GM13976 (cell line): ENCODE measurements at places on chromosomes 2 and 18.

GRCh38 chr18:58803978-58804377, 60.7 kb upstream of the ZNF532 start:
- DNase-seq: no peak

DNA sequence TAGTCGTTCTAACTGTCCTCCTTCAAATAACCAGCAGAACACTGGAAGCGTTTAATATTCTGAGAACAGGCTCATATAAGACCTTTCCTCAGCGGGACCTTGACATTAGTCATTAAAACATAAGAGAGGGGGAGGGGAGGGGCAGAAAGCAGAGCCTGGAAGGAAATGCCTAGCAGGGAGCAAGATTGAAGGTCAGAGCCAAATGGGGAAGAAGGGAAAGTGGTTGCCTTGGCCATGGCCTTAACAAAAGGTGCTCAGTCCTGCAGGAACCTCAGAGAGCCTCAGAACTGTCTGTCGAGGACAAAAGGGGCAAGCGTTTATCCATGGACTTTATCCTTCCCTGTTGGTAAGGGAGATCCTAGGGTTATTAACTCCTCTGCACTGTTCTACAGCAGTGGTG, 856 bp upstream of the PLA2R1 start:
- no peak for DNase-seq

GRCh38 chr2:67878743-67879142, 184.1 kb downstream of the C1D start:
- no peak for DNase-seq

DNA sequence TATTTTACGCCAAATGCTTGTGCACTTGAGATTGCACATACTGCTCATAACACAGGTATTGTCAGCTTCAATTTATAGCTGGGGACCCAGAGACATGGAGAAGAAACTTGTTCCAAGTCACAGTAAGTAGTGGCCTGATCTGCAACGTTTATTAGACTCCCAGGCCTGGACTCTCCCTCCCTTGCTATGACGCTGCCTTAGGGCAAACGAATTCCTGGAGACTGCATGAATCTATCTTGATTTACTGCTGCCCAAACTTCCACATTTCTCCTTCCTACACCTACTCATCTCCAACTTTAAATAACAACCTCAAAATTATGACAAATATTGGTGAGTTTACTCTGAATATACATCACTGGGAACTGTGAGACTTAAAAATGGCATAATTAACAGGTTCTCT, 145.1 kb upstream of the CCDC195 start:
- no peak for DNase-seq

GRCh38 chr2:235577404-235578330, 83.8 kb downstream of the AGAP1 start:
- no peak for DNase-seq

DNA sequence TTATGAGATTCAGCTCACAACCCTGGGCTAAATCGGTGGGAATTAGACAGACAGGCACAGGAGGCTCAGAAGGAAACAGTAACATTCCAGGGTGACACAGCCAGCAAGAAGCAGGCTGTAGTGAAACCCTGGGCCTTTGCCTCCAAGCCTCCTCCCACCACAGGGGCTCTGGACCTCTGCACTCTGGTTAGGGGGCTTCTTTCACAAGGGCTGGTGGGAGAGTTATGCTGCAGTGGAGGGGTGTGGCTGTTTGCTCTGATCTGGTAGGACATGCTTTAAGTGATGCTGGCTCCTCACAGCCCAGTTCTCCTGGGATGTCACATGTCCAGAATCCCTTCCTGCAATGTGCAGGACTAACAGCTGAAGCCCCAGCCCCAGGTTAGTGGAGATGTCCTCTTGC, 109.9 kb downstream of the TGFA start:
- no peak for DNase-seq

DNA sequence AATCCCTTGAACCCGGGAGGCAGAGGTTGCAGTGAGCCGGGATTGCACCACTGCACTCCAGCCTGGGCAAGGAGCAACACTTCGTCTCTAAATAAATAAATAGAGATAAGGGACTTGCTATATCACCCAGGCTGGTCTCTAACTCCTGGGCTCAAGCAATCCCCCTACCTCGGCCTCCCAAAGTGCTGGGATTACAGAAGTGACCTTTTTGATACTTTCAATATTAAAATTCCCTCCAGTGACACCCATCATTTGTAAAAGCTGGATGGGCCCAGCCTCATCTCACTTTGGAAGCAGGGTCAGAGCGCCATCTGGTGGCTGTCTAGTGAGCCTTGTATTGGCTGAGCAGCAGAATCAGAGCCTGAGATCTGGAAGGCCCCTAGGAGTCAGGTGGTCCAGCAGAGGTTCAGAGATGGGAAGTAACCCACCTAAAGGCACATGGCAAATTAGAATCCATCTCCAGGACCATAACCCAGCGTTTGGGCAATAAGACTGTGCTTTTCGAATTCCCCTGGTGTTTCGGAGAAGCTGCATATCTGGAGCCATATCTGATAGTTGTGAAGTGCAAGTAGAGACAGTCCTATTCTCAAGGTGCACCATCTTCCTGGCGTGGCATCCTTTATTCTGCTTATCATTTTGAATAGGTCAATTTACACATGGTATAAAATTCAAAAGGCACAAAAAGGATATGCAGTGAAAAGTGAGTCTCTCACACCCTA, 18.3 kb upstream of the SLC35F6 start:
- peak; percentile 81 for DNase-seq

DNA sequence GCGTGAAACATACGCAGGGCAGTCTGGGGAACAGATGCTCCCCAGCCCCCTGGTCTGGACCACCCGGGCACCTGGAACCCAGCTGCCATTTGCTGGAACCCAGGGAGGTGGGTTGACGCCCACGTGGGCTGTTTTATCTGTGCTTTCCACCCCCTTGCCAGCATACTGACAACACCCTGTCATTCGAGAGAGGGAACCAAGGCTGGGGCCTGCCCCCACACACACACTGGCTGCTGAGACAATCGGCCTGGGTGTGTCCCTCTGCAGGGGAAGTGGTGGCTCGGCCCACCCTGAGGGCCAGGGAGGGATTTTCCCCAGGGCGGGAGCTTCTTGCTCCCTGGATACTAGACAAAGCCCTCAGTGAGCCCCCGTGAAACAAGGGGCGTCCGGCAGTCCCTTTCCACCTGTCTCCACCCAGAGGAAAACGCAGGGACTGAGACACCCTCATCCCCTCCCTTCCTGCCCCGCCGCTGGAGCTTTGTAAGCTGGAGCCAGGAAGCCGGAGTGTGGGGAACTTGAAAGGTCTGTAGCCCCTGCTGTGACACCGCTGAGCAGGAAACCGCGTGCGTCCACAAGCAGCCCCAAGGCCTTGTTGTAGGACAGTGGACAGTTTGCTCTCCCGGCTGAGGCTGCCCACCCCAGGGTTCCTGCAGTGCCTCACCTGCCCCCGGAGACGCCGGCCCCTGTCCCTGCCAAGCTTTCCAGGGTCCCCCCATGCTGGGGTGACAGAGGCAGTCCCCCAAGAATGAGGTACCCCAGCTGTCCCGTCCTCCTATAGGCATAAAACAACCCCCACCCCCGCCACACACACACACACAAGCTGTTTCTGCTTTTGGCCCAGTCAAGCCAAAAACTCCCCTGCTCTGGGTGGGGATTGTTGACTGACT, 14.1 kb upstream of the KLF11 start:
- peak; percentile 90 for DNase-seq

GRCh38 chr2:26561376-26561775, 79.8 kb downstream of the CIB4 start:
- DNase-seq: no peak

DNA sequence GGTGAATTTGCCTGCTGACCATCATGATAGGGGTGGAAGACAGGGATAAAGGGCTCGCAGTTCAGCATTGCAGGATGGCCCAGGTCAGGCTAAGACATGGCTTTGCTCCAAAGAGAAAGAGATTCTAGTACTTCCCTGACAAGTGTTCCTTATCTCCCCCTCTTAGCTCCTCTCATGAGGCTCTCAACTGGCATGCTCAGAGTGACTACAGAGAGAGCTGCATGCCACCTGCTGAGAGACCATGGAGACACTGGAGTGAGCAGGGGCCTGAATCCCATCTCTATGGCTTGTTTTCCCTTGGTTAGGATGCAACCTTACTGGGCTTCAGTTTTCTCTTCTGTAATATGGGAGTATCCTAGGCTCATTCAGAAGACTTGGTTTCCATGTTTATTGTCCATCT, 94.3 kb downstream of the ARHGAP15 start:
- DNase-seq: no peak

GRCh38 chr2:54012538-54013141, 41.8 kb upstream of the PSME4 start:
- no peak for DNase-seq

DNA sequence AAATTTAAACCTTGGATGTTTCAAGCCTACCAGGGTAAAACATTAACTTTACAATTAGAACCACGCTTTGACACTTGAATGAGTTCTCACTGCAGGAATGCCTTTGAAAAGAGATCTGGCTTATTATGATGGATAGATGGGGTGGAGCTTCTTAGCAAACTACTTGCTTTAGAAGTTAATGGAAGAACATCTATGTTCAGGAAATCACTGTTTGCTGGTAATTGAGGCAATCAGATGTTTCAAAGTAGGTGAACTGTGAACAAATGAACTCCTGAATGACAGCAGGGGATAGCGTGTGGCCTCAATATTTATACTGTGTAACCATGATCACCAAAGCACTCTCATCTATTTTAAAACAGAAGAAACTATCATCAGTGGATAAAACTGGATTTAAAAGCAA, 383.6 kb downstream of the PIK3C3 start:
- DNase-seq: no peak

DNA sequence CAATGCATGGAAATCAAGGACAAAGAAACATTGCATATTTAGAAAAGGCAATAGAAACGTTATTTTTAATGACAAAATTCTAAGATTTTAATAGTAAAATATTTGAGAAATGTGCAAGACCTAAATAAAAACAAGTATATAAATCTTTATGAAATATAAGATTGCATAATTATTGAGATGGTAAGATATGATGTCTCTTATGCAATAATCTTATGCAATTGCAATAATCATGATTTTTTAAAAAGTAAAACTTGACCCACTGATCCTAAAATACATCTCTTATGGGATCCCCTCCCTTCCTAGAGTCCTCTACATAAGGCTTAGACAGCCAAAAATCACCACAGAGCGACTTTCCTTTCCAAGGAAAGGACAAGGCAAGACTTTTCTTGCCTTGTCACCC, 249.0 kb downstream of the DOK6 start:
- no peak for DNase-seq
